ENCODE measurements at places on chromosomes 7 and 10. TPM values are rescaled to one million over a fixed set of nuclear protein-coding genes. Genes with fewer than 3 reads are reported as not detected.

- no peaks in the 10 kb centered on the region for H3K27me3 ChIP-seq
- no peak overlapping the region for H3K27ac ChIP-seq
Observed at GRCh38 chr7:102120666-102121195, 165.9 kb upstream of the SH2B2 start.

The DENND2A gene
- total RNA-seq, result not detected

The GTPBP10 gene
- total RNA-seq, result 51.1 TPM

GRCh38 chr10:21125471-21126228 is 228.5 kb upstream of the NEBL start:
- no peaks in the 10 kb centered on the region for H3K27me3 ChIP-seq
- no peak for DNase-seq
- H3K27ac ChIP-seq, result no peak overlapping the region
- no peak overlapping the region for H3K4me3 ChIP-seq

The SGCE gene
- 39.4 TPM for total RNA-seq

DNA sequence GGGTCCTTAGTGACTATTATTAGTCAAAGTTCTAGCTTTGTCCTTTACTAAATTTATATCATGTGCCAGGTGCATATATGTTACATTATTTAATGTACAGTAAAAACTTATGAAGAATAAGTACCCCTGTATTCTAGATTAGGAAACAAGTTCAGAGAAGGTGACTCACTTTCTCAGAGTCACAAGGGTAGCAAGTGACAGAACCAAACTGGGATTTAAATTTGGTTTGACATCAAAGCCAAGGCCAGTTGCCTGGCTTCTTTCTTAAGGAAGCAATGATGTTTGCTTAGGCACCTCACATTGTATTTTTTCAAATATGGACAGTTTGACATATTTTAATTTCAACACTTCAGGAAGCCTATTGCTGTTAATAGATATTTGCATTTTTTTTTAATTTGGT is 2.5 kb downstream of the LSM8 start:
- H3K27ac ChIP-seq, result peak overlapping the region; percentile 98
- DNase-seq, result no peak
- no peaks in the 10 kb centered on the region for H3K27me3 ChIP-seq
- H3K4me3 ChIP-seq, result peak overlapping the region; percentile 88

DNA sequence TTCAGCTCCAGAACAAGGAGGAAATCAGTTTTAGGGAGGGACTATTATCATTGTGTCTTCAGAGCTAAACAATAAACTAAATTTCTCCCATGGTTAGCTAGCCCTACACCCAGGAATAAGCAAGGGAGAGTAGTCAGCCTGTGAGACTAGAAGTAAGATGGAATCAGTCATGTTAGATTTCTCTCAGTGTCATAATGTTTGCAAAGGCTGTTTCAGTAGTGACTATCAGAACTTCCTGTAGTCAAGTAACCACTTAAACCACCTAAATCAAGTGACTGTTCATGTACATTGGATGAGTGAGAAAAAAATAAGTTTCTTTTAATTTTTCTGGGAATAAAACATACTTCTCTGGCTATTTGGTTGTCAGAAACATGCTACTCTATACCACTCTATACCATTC is 121.6 kb downstream of the KCND2 start:
- DNase-seq, result no peak
- H3K27me3 ChIP-seq, result peaks cover 13% of the 10 kb centered on the region
- H3K36me3 ChIP-seq, result no peaks in the 10 kb centered on the region
- H3K4me3 ChIP-seq, result no peak overlapping the region

The ABI1 gene
- total RNA-seq, result 43.0 TPM

- peaks cover 6% of the 10 kb centered on the region for H3K36me3 ChIP-seq
- H3K27ac ChIP-seq, result no peak overlapping the region
- H3K27me3 ChIP-seq, result peaks cover 72% of the 10 kb centered on the region
- peak overlapping the region; percentile 22 for H3K4me3 ChIP-seq
- no peaks in the 10 kb centered on the region for H3K4me1 ChIP-seq
- DNase-seq, result no peak
Observed at GRCh38 chr7:45573204-45573603, 964 bp upstream of the ADCY1 start.

DNA sequence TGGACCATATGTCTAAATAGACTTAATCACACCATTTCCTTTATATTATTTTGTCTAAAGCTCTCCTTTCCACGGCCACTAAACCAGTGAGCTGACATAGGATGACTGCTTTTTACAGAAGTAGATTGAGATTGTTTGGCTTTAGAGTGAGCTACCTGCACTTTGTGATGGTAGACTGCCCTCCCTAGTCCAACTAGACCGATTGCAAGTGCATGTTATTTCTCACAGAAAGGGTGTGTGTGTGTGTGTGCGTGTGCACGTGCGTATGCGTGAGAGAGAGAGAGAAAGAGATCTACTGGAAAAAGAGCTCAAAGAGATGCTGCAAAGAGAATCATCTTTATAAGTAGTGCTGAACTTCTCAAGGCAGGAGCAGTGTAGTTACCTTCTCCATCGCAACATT is 60.7 kb downstream of the VCL start:
- peak overlapping the region; percentile 81 for H3K27ac ChIP-seq
- no peak overlapping the region for H3K4me3 ChIP-seq
- peaks cover 7% of the 10 kb centered on the region for H3K36me3 ChIP-seq
- DNase-seq, result no peak
- no peaks in the 10 kb centered on the region for H3K27me3 ChIP-seq
- peaks cover 26% of the 10 kb centered on the region for H3K4me1 ChIP-seq

DNA sequence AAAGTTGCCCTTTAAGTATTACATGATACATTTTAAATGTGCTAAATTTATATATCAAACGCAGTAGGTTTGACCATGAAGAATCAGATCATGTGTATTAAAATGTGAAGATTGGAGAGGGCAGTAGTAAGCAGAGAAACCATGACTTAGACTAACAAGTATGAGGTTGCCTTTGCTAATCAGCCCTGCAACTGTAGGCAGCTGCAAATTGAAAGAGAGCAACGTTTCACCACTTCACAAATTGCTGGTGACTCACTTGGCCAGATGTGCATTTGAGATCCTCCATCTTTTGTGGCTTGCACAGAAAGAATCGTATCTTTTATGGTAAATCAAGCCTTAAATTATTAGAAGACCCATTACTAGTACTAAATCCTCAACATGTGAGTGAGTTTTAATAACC is 10.1 kb upstream of the SEMA3A start:
- H3K27me3 ChIP-seq, result no peaks in the 10 kb centered on the region

GRCh38 chr10:51386248-51386885 is 312.1 kb downstream of the PRKG1 start:
- no peak overlapping the region for H3K27ac ChIP-seq
- H3K4me3 ChIP-seq, result no peak overlapping the region
- no peak for DNase-seq
- no peaks in the 10 kb centered on the region for H3K27me3 ChIP-seq
- no peaks in the 10 kb centered on the region for H3K36me3 ChIP-seq

DNA sequence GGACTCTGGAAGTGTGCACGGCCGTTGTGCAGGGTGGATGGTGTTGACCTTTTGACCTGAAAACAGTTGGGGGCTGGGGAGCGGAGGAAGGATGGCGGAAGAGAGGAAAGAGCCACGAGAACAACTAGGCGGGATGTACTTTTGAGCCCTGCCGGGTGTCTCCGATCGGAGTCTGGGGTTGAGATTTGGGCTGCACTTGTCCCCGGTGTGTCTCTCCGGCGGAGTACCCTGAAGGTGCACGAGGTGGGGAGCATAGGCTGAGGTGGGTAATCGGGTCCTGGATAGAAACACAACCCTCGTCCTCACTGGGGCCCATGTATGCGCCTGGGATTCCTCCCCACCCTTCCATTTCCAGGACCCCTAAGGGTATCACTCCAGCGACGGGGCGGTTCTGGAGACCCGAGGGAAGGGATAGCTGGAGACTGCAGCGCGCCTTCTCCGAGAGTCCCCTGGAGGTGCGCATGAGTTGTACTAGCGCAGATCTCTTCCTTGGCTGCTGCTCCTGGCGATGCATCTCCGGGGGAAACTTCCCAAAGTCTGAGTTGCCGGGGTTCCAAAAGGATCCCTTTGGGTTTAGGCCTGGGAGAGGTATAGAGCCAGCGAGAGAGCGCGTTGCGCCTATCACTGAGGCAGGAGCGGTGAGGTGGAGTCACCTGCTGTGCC is 4.6 kb upstream of the HMX2 start:
- H3K4me1 ChIP-seq, result peaks cover 17% of the 10 kb centered on the region
- no peak overlapping the region for H3K4me3 ChIP-seq
- DNase-seq, result no peak
- no peak overlapping the region for H3K27ac ChIP-seq
- H3K36me3 ChIP-seq, result no peaks in the 10 kb centered on the region
- peaks cover 40% of the 10 kb centered on the region for H3K27me3 ChIP-seq

The TRPV5 gene
- not detected for total RNA-seq

- H3K4me1 ChIP-seq, result no peaks in the 10 kb centered on the region
- no peak overlapping the region for H3K27ac ChIP-seq
- DNase-seq, result peak; percentile 17
Observed at GRCh38 chr7:34497153-34497777, 160.8 kb upstream of the NPSR1 start.

The JAKMIP3 gene
- not detected for total RNA-seq

- no peak overlapping the region for H3K27ac ChIP-seq
- no peaks in the 10 kb centered on the region for H3K27me3 ChIP-seq
- peaks cover 42% of the 10 kb centered on the region for H3K36me3 ChIP-seq
- H3K4me1 ChIP-seq, result peaks cover 17% of the 10 kb centered on the region
- no peak overlapping the region for H3K4me3 ChIP-seq
Observed at GRCh38 chr7:50655490-50655889, 90.3 kb upstream of the DDC start.

The RBP4 gene
- total RNA-seq, result not detected

The WIPF3 gene
- not detected for total RNA-seq

The GHRHR gene
- not detected for total RNA-seq

- H3K27me3 ChIP-seq, result no peaks in the 10 kb centered on the region
- peaks cover 73% of the 10 kb centered on the region for H3K36me3 ChIP-seq
- H3K4me3 ChIP-seq, result no peak overlapping the region
- H3K4me1 ChIP-seq, result no peaks in the 10 kb centered on the region
- H3K27ac ChIP-seq, result no peak overlapping the region
Observed at GRCh38 chr7:139426258-139427028, 57.0 kb downstream of the KLRG2 start.

- no peaks in the 10 kb centered on the region for H3K27me3 ChIP-seq
- no peak overlapping the region for H3K4me3 ChIP-seq
- H3K4me1 ChIP-seq, result peaks cover 10% of the 10 kb centered on the region
- peak; percentile 79 for DNase-seq
Observed at GRCh38 chr10:59606551-59606961, 103.1 kb downstream of the SLC16A9 start.

GRCh38 chr7:31458203-31458602 is 55.7 kb upstream of the ITPRID1 start:
- no peak for DNase-seq
- H3K36me3 ChIP-seq, result no peaks in the 10 kb centered on the region
- H3K27me3 ChIP-seq, result no peaks in the 10 kb centered on the region
- no peak overlapping the region for H3K4me3 ChIP-seq
- H3K4me1 ChIP-seq, result no peaks in the 10 kb centered on the region

- no peak overlapping the region for H3K4me3 ChIP-seq
- H3K27ac ChIP-seq, result no peak overlapping the region
- peaks cover 34% of the 10 kb centered on the region for H3K36me3 ChIP-seq
- no peaks in the 10 kb centered on the region for H3K4me1 ChIP-seq
Observed at GRCh38 chr10:13628661-13629060, 41.9 kb downstream of the PRPF18 start.

GRCh38 chr10:16649757-16650156 is 128.1 kb upstream of the C1QL3 start:
- H3K36me3 ChIP-seq, result no peaks in the 10 kb centered on the region
- peaks cover 7% of the 10 kb centered on the region for H3K4me1 ChIP-seq
- no peak for DNase-seq
- H3K27me3 ChIP-seq, result no peaks in the 10 kb centered on the region
- H3K27ac ChIP-seq, result no peak overlapping the region

The EN2 gene
- total RNA-seq, result not detected

The PLXDC2 gene
- 10.6 TPM for total RNA-seq

The ADRB1 gene
- 0.56 TPM for total RNA-seq

DNA sequence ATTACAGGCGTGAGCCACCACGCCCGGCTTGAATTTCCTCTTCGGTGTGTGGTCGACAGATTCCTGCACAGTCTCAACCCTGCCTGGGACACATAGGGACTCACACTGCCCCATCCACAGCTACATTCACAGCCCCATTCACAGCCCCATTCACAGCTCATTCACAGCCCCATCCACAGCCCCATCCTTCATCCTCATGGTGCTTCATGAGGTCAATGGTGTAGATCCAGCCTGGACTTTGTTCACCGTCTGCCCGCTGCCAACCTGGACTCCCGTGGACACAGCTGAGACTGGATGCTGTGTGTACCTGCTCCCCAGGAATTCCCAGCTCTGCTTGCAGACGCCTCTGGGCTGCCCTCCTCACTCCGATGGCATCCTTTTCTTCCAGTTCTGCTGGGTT is 5.2 kb downstream of the IDI2 start:
- H3K27ac ChIP-seq, result no peak overlapping the region
- H3K27me3 ChIP-seq, result no peaks in the 10 kb centered on the region
- no peak for DNase-seq
- peaks cover 65% of the 10 kb centered on the region for H3K36me3 ChIP-seq

DNA sequence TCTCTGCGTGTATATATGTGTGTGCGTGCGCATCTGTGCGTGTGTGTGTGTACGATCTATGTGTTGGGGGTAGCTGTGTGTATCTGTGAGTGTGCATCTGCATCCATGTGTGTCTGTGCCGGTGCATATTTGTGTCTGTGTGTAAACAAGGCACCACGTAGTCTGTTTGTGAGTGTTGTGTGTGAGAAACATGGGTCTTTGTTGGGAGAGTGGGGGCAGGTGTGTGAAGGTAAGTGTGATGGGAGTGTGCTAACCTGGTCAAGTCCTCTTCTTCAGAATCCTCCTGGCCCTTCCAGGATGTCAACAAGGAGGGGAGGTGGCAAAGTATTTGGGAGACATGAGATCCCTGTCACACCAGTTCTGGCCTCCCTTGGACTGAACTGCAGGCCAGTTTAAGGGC is 87.2 kb downstream of the HIF1AN start:
- H3K36me3 ChIP-seq, result no peaks in the 10 kb centered on the region
- H3K27ac ChIP-seq, result no peak overlapping the region
- no peaks in the 10 kb centered on the region for H3K4me1 ChIP-seq
- H3K4me3 ChIP-seq, result no peak overlapping the region

- no peaks in the 10 kb centered on the region for H3K4me1 ChIP-seq
- H3K36me3 ChIP-seq, result no peaks in the 10 kb centered on the region
- no peak overlapping the region for H3K4me3 ChIP-seq
- no peak for DNase-seq
- peaks cover 51% of the 10 kb centered on the region for H3K27me3 ChIP-seq
Observed at GRCh38 chr7:54632696-54633095, 90.5 kb downstream of the VSTM2A start.

DNA sequence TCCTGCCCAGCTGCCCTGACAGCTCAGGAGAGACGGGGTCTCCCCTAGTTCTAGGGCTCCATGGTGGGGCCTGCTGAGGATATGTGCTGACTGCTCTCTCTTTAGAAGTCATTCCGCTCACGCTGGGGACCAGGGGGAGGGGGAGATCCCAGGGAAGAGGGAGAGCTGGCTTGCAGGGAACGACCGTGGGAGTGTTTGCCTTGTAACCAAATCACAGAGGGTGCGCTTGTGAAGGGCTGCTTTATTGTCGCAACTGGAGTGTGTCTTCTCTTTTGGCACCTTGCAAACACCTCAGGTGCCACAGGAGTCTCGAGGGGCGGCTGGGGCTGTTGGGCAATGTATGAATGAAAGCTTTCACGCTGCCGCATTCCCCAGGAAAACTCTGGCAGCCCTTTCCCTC is 531.3 kb upstream of the MKI67 start:
- H3K4me1 ChIP-seq, result no peaks in the 10 kb centered on the region
- no peaks in the 10 kb centered on the region for H3K36me3 ChIP-seq
- no peak overlapping the region for H3K27ac ChIP-seq
- H3K4me3 ChIP-seq, result no peak overlapping the region
- peaks cover 11% of the 10 kb centered on the region for H3K27me3 ChIP-seq
- no peak for DNase-seq

GRCh38 chr7:66150471-66150870 is 35.8 kb downstream of the CRCP start:
- no peaks in the 10 kb centered on the region for H3K27me3 ChIP-seq
- no peak overlapping the region for H3K4me3 ChIP-seq
- DNase-seq, result peak; percentile 22
- peaks cover 13% of the 10 kb centered on the region for H3K4me1 ChIP-seq
